ENCODE measurements at places on chromosomes 4 and X. TPM values are rescaled to one million over a fixed set of nuclear protein-coding genes. Genes with fewer than 3 reads are reported as not detected.

Gene DKK2
- total RNA-seq = 0.77 TPM

Gene GPR143
- total RNA-seq = not detected

Gene GPAT3
- 9.2 TPM for total RNA-seq

Gene GLOD5
- not detected for total RNA-seq

Gene CTAG1B
- not detected for total RNA-seq

Gene FAM236C
- total RNA-seq = not detected

Gene CFAP299
- not detected for total RNA-seq

Gene SSX4
- not detected for total RNA-seq

Gene CLIC2
- 20.8 TPM for total RNA-seq

Gene TMEM192
- total RNA-seq = 27.6 TPM

Gene PF4V1
- total RNA-seq = not detected

Gene CEP135
- total RNA-seq = 6.3 TPM

Gene ARHGAP6
- 9.5 TPM for total RNA-seq

Gene TRAM1L1
- 0.64 TPM for total RNA-seq

Gene CFAP47
- total RNA-seq = not detected

Gene EDA
- total RNA-seq = 3.1 TPM

Gene UNC5C
- total RNA-seq = 0.35 TPM

Gene PI4K2B
- 12.2 TPM for total RNA-seq

Gene EFHC2
- 0.29 TPM for total RNA-seq

Gene RBM46
- total RNA-seq = not detected

Gene HSD17B10
- total RNA-seq = 77.7 TPM

Gene KIT
- 7.8 TPM for total RNA-seq

Gene SLC25A4
- total RNA-seq = 20.9 TPM

Gene CT45A5
- total RNA-seq = not detected

Gene GPRIN3
- total RNA-seq = 6.2 TPM

Gene GLUD2
- total RNA-seq = 5.6 TPM

Gene FHL1
- total RNA-seq = 3,576 TPM

Gene HAND2
- 6.3 TPM for total RNA-seq

Gene ASB11
- not detected for total RNA-seq

Gene DUX4
- total RNA-seq = not detected

Gene PASD1
- total RNA-seq = not detected

Data from mesenteric fat pad (tissue), 1 donor.